ENCODE measurements at places on chromosomes 5 and 9. TPM values are rescaled to one million over a fixed set of nuclear protein-coding genes. Genes with fewer than 3 reads are reported as not detected.

The IFNB1 gene
- total RNA-seq: 0.30 TPM

The TAS2R1 gene
- total RNA-seq: not detected

The FBXL17 gene
- 13.4 TPM for total RNA-seq

The FOXD4L6 gene
- total RNA-seq: 0.37 TPM

The RICTOR gene
- total RNA-seq: 41.3 TPM

The GPR151 gene
- not detected for total RNA-seq

The FBP1 gene
- total RNA-seq: not detected

The PGGT1B gene
- total RNA-seq: 22.1 TPM

The TMEM174 gene
- total RNA-seq: not detected

The SLC45A2 gene
- not detected for total RNA-seq

The LCP2 gene
- total RNA-seq: not detected

The IL9 gene
- total RNA-seq: not detected

The AK3 gene
- 51.1 TPM for total RNA-seq

The FCN2 gene
- not detected for total RNA-seq

The MEF2C gene
- 10.1 TPM for total RNA-seq

The IFNA21 gene
- not detected for total RNA-seq

The KIF4B gene
- total RNA-seq: 0.09 TPM

The SPINK4 gene
- not detected for total RNA-seq

The MAST4 gene
- total RNA-seq: 13.1 TPM

The TICAM2 gene
- total RNA-seq: 5.0 TPM

The TLR4 gene
- total RNA-seq: 0.30 TPM
